ENCODE measurements at places on chromosomes 6 and 20.
A peak's percentile ranks its signal among the peaks of the same experiment; 100 is the strongest.

GRCh38 chr6:37940074-37940847 is 120.7 kb downstream of the ZFAND3 start:
- DNase-seq: no peak

DNA sequence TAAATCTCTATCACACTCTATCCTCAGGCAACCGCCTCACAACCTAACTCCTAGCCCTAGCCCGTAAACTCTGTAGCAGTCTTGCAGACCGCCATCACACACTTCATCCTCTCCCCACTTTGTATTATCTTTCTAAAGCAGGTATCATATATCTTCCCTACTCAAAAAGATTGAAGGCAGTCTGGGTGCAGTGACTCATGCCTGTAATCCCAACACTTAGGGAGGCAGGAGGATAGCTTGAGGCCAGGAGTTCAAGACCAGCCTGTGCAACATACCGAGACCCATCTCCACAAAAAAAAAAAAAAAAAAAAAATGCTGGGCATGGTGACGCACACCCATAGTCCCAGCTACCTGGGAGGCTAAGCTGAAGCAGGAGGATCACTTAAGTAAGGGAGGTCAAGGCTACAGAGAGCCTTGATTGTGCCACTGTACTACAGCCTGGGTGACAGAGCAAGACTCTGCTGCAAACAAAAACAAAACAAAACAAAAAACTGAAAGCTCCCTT is 22.9 kb downstream of the RANBP9 start:
- DNase-seq: no peak

GRCh38 chr6:56613247-56613851 is 29.3 kb downstream of the DST start:
- no peak for DNase-seq

DNA sequence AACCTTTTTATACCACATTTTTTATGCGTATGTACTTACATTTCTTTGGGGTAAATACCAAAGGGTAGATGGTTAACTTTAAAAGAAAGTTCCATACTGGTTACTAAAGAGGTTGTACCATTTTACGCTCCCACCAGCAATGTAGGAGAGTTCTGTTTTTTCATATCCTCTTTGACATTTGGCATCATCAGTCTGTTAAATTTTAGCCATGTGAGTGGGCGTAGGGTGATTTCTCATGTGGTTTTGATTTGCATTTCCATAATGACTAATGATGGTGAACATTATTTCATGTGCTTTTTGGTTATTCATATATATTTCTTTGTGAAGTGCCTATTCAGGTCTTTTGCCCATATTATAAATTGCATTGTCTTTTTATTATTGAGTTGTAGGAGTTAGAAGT is 194.2 kb downstream of the PRL start:
- no peak for DNase-seq

DNA sequence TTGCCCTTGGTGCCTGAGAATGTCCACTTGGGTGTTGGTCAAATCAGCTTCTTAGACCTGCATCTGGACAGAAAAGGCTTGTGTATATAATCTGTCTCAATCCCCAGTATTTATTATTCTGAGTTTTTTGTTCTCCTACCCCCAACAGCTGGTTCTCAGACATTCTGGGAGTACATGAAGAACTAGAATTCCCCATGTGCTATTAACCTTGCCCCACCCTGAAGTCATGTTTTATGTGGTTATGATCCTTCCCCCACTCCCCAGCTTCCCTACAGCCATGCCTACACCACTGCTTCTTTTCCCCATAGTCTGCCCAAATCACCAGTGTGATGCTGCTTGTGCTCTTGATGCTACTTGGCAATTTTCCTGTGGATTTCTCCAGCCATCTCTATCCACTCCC is 157.0 kb downstream of the ADAT2 start:
- no peak for DNase-seq

- no peak for DNase-seq
Measured at GRCh38 chr6:167664678-167665660, 161.7 kb upstream of the AFDN start.

DNA sequence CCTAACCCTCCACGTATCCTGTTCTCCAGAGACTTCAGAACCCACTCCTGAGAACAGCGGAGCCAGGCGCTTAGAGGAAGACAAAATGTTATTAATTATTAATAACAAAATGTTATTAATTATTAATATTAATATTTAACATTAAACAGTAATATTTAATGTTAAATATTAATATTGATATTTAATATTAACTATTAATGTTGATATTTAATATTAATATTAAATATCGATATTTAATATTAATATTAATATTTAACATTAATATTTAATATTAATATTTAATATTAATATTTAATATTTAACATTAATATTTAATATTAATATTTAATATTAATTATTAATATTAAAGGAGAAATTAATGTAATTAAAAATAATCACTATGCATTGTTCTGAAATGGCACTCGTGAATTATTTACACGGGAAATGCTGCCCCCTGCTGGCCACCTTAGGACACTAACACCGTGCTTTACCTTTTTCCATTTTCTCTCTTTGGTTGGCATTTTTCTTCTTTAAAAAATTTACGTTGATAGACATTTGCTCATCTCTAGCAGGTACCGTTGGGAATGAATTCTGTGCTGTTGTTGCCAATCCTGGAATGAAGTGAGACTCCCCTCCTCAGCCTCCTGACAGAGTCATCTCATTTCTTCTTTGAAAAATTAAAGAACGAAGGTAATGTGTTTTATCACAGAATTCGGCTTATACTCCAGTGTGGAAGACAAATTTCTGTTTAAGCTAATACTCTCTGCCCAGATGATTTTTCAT is 7.5 kb upstream of the GGTLC1 start:
- DNase-seq: no peak

DNA sequence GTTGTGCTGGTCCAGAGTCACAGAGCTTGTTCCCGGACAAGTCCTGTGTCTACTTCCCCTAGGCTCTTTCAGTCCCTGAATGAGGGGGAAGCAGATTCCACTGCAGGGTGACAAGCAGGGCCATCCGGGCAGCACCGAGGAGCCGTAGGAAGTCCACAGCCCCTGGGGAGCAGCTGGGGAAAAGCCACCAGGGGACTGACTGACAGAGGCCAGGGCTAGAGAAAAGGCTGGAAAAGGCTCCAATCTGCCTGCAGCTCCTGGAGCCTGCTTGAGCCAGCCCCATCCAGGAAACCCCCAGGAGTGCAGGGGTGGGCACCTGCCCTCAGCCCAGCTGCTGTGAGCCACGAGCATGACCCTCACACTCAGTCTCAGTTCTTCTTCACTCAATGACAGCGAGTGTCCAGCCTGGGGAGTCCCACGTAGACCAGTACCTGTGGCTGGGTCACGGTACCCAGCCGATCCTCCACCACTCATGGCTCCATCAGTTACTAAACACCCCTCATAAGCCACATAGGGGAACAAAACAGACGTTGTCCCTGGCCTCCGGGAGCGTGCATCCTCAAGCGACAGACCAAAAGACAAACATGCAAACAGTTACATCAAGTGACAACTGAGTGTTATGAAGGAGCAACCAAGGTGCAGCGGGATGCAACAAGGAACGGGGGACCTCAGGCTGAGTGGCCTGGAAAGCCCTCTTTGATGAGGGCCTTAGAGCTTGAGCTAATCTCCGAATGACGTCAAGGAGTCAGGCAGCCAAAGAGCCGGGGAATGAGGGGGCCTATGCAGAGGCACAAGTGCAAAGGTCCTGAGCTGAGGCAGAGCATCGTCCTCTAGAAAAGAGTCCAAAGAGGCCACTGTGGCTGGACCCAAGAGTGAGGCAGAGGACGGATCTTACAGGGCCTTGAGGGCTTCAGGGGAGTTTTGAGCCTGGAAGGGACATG is 24.8 kb upstream of the VSTM2L start:
- no peak for DNase-seq

- peak; percentile 58 for DNase-seq
Measured at GRCh38 chr6:46848684-46849360, 55.6 kb downstream of the MEP1A start.
